ENCODE measurements at places on chromosomes 5 and 9.

DNA sequence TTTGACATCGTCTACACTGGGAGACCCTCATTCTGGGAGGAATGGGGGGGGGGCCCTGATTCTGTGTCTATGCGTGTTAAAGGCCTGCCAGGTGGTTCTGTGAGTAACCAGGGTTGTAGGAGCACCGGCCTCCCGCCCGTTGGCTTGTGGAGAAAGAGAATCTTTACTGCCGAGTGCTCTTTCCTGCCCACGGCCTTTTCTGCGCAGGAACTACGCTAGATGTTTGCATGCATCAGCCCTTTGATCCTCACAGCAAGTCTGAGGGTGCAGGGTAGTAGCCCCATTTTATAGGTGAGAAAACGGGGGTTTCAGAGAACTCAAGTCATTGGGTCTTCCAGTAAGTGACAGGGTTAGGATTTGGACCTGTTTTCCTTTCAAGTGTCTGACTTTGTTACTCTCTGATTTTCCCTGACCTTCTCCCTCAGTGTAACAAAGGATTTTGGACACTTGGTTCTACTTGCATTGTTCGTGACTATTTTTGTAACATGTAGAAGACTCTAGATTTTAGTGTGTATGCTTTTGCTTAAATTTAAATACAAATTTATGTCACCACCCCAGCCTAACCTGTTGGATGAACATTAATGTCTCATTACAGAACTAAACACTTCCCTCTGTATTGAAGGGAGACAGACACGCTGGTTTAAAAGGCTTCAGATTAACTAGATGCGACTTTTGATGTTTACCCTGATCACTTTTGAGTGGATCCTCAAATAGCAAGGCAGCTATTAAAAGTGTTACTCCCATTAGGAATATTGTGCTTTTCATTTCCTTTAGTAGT is 22.0 kb downstream of the MAST4 start:
- no peak for DNase-seq

- DNase-seq = no peak
Observed at GRCh38 chr5:25539536-25539935, 894.8 kb upstream of the CDH10 start.

GRCh38 chr5:72252574-72253155 is 67.4 kb downstream of the MRPS27 start:
- DNase-seq = no peak

- peak; percentile 11 for DNase-seq
Observed at GRCh38 chr5:126869005-126869451, 92.1 kb downstream of the LMNB1 start.

DNA sequence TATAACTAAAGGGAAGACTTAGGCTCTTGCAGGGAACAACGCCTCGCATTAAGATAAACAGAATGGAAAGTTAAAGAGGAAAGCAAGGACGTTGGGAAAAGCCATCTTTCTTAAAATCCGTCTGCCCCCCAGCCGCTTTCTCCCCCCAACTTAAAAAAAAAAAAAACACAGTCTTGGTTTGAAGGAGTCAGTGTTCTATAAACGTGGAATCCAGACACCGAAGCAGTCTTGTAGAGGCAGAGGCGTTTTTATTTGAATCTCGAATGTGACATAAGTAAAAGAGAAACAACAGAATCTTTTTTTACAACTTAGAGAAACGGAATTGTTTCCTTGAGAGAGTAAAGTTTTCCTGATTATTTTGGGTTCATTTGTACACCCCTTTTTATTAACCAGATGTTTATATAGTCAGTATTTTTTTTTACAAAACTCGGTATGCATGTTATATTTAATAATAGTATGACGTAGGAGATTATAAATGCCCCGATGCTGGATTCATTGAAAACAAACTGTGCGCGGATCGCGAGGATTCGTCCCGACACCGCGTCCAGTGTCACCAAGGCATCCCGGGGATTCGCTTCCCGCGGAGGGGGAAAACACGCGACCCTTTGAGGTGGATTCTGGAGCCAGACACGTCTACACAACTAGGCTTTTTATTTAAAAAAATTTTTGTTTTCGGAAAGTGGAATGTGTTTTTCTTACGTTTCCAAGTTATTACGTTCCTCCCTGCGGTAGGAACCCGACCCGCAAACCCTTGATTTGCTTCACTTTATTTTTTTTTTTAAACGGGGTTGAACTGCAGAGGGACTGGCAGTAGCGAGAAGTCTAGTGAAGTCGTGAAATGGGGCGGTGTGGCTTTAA is 6.7 kb downstream of the PTCH1 start:
- no peak for DNase-seq

DNA sequence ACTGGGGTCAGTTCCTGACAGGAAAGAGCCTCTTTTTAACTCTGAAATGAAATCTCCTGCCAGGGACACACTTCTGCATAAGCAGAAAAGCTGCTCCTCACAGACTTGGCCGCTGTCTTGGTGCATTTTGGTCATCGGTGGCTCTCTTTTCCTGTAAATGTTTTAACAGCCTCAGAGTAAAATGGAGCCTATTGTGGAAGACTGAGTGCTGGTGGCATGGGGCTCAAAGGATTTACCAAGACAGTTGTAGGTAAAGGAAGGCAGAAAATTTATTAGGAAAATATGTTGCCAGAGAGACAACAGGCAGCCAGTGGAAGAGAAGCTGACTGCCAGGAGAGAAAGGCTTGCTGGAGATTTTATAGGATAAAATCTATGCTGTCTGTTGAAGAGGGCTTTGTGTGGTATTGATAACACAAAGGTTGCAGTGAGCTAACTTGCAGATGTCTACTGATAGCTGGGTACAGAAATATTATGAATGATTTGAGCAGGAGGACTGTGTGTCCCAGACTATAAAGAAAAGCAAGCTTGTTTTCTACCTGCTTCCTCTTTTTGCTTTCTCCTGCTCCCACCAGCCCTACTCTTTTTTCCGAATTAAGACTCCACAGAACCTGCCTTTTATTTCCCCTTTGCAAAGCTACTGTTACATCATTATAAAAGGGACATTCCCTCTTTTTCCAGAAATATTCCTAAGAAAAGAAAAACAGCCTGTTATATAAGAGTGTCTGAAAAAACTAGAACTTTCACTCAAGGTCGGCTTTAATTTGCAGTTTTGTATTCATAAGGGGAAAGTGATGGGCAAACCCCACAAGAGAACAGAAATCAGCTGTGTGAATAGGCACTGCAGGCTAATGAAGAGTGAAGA is 27.9 kb upstream of the IFNA14 start:
- DNase-seq = no peak

DNA sequence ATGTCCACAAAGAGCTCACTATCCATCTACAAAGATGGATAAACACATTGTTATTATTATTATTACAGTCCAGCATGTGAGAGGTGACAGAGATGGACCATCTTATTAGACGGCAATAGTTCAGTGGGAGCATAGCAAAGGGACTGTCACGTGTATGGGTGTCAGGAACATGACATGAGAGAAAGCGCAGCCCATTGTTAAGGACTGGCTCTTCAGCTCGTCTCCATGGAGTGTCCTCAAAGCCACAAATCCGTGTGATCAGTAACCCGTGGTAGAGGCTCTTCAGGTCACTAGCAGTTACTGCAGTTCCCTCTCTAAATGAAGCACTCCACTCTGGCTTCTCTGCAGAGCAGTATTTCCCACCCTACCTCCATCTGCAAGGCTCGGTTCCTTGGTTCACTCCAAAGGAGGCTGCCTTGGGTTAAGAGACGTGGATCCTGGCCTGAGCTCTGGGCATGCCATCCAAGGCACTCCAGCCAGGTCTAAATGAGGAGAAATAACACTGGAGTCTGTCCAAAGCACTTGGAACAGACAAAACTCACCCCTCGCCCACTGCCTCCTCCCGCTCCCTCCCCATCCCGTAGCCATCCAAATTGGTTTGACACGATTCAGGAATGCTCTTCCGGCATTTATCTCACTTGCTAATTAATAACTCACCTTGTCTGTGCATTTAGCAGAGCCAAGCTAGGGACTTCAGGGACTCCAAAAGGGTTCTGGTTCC is 122.3 kb upstream of the WWC1 start:
- DNase-seq = no peak

- no peak for DNase-seq
Observed at GRCh38 chr5:55699041-55699688, 13.0 kb downstream of the SLC38A9 start.

DNA sequence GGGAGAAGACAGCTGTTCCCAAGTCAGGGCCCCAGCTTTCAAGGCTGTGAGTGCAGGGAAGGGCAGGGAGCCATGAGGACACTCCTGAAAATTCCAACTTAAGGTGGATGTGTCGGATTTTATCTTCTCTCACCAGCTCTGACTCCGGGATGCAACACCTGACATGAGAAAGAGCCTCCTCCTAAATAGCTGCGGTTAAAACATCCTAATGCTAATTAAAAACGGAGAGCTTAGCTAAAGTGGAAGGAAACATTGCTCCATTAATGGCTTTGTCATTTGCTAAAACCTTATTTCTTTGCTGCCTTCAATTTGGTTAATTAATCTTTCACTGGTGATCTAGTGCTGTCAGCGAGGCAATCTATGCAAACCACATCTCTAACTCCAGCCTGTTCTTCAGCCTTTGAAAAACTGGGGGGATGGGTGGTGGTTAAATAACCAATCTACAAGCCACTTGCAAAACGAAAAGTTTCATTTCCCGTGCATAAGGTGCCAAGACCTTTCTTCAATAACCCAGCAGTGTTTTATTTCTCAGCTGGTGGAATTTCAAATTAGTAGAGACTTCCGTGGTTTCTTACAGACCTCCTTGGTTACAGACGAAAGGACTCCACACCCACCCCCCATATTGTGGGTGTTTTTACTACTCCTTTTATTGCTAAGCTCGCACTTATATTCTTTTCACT is 379.6 kb downstream of the MLLT3 start:
- peak; percentile 11 for DNase-seq

DNA sequence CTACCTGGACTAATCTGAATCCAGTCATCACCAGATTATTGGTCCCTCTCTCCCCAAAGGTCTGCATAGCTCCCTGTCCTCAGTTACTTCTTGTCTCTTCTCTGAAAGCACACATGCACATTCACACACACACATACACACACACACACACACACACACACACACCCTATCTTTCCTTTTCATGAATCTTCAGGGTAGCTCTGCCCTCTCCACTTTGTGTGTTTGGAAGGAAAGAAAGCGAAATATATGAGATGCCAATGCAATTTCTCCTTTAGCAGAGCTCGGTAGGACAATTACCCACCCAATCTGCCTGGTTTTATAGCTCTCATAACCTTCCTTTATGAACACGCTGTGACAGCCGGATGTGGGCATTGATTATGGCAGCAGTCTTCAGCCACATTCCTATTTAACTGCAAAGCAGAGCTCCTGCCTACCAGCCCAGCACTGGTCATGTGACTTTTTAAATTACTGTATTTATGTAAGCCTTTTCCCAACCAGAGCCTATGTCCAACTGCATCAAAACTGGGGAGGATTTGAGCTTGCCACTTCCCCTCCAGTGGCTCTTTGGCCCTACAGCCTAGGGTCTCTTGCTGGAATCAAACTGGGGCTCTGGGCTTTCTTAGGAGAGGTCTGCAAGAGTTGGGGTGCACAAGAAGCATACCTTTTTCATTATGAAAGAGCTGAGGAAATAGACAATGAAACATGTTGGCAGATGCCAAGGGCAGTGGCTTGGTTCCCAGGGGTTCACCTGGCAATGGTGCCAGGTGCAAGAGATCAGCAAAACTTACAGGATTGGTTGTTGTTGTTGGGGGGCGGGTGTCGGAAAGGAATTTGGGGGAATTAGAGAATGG is 20.8 kb upstream of the MATR3 start:
- no peak for DNase-seq

- no peak for DNase-seq
Observed at GRCh38 chr5:178740181-178740557, 9.7 kb upstream of the ZNF354A start.

DNA sequence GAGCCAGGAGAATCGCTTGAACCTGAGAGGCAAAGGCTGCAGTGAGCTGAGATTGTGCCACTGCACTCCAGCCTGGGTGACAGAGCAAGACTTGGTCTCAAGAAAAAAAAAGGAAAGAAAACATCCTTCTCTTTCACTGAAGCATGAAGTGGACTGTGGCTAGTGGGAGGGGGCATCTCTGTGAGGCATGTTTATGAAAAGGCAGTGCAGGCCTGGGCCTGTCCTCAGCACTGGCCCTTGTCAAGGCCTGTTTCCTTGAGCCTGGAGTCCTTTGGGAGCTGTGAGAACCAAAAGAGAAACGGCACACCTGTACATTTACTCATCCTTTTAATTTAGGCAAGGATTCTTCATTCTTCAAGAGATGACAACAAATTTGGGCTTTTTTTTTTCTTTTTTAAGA is 18.3 kb upstream of the FUBP3 start:
- DNase-seq = no peak

DNA sequence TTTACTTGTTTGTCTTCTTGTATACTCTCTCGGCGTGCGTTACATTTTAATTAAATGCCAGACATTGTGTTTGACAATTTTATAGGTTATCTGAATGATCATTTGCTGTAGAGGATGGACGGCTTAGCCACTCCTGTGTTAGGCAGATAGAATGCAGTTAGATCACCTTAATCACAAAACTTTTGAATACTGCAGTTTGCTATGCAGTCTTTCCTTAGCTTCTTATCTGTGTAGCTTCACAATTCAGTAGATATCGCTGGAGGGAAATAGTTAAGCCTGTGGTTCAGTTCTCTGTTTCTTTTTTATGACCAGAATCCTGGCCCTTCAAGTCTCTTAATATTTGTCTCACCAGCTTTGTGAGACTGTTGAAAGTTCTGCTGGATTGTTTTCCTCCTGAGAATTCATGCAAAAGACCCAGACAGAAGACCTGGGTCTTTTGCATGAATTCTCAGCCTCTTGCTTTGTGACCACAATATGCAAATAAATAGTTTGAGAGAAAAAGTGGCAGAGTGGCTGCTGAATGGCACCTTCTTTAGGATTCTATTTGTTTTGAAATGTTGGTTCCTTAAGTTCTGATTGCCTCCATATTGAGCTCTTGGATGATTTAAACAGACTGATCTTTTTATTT is 40.2 kb downstream of the RASA1 start:
- DNase-seq = no peak

DNA sequence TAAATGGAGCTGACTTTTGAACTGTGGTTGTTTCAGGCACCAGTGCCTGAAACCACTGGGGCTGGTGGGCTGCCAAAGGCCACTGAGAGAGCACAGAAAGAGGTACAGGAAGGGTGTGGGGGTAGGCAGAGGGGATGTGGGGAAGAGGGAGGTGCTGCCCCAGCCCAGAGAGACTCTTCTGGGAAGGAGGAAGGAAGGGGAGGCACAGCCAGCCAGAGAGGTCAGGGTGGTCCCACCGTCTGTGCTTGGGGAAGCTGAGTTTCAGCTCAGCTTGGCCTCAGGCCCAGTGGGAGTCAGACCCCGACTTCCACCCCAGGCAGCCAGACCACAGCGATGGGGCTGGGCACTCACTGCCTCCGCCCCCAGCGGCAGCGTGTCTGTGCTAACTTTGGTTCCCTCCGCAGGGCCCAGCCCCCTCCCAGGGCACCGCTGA is 8.6 kb upstream of the PHYKPL start:
- DNase-seq = no peak

DNA sequence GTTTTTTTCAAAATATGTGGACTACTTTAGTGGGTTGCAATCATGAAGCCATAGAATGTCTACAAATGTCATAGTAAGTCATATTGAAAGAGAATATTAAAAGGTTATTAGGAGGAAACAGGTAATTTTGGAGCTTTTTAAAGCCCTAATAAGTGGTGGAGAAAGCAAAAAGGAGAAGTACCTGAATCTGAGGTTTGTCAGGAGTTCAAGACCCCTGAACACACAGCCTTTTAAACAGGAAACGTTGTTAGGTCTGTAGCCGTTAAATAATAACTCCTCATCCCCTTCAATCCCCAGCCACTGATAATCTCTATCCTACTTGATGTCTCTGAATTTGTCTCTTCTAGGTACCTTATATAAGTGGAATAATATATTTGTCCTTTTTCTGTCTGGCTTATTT is 51.1 kb downstream of the SPEF2 start:
- no peak for DNase-seq
